NB4 (cell line): ENCODE measurements at places on chromosomes 4 and X.
A peak's percentile ranks its signal among the peaks of the same experiment; 100 is the strongest.

- DNase-seq, result no peak
These were observed 386.8 kb downstream of the ANKRD50 start for GRCh38 chr4:124325690-124326089.

DNA sequence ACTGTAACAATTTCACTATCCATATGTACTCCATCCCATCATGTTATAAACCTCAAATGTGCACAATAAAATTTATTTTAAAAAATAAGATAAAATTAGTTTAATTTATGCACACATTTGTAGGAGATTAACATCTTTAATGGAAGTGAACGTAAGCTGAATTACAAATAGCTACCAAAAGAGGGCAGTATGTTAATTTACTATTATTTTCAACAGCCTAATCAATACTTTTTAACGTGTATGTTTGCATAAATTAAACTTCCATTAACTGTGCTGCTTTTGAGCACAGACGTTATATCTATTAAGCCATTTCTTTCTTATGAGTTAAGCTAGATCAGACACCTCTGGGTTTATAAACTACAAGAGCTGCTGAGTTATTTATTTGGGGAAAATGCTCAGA, 56.5 kb upstream of the PHKA2 start:
- no peak for DNase-seq

DNA sequence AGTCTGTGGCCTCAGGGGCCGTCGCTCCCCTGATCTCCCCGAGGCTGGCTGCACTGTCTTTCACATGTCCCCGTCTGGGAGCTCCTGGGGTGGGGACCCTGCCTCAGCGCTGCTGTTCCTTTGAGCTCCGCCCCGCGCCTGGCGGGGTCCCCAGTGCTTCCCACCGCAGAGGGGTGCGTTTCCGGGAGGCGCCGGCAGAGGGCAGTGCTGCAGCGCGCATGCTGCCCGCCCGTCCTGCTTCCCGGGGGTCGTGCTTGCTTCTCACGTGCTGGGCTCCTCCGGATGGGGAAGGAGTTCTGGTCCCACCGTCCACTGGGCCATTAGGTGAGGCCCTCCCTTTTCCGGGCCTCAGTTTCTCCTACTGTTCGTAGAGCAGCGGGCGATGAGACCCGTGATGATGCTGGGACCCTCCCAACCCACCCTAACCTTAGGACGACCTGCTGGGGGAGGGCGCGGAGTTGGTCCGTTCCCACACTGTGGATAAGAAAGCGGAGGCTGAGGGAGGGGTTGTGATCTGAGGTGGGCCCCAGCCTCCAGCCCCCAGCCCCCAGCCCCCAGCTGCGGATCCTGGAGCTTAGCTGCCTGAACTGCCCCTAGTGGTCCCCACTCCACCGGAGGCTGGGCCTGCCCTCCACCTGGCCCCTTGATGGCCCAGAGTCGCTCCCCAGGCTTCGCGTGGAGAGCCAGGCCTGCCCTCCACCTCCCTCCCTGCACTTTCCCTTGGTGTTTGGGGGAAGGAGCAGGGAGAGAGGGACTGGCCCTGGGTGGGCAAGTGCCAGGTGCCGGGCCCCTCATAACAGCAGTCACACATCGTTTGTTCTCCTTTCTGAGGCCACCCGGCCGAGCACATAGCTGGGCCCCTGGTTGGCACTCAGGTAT, 15.3 kb downstream of the CPZ start:
- DNase-seq, result peak; percentile 56

DNA sequence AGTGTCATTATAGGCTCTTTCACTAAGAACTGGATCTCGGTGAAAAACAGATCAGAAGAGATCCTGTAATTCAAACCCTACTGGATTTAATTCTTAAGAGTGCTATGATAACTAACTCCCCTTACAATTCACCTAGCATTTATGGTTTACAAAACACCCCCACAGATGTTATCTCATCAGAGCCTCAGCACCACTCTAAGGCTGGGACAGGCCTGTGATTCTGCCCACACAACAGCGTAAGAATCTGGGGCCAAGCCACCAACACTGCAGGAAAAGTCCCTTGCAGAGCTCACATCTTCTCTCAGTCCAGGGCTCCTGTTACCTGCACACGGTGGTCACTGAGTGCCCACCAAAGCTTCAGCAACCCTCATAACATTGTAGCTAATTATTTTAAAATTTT, 8.9 kb downstream of the MFAP3L start:
- no peak for DNase-seq

- no peak for DNase-seq
These were observed 45.2 kb upstream of the WDR1 start for GRCh38 chr4:10161840-10162239.

DNA sequence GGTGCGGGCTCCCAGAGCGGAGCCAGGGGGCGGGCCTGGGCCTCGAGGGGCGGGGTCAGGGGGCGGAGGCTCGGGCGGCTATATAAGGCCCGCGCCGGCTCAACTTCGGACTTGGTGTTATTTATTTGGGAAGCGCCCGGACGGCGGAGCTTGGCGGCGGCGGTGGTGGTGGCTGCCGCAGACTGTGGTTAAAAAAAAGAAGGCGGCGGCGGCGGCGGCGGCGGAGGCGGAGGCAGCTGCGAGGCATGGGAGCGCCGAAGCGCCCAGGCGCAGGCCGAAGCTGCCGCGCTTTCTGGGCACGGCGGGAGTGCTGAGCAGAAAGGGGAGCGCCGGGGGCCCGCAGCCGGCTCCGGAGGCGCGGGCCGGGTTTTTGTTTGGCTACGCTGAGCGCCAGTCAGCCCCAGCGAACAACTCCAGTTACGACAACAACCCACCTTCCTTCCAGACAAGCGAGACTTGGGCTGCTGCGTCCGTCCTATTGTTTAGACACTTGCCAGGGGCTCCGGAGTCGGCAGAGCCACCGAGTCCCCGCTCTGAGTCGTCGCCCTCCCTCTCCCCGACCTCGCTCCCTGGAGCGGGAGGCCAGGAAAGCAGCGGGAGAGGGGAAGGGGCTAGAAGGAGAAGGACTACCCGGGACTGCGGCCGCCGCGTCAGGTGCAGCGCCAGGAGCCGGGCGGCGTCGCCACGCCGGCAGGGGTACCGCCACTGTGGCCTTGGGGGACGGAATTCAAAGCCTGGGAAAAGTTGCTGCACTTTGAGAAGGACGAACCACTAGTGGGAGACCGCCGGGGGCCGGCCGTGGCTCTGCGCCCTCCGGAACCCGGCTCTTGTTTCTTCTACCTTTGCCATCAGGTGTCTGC, at the start of gene SLIT2:
TSS of gene SLIT2 (plus strand) at position 110 of the 860 bp plus-strand sequence. CDS start 1,911 bp downstream, outside the sequence.
- peak; percentile 80 for DNase-seq

- no peak for DNase-seq
These were observed 183.1 kb upstream of the S100G start for GRCh38 chrX:16466640-16467432.

GRCh38 chrX:47576021-47576898, 6.0 kb upstream of the TIMP1 start:
- DNase-seq, result no peak
